Activated CD4-positive, alpha-beta T cell treated with anti-CD3 and anti-CD28 coated beads, Interleukin-2, amount 10 ng/mL, durations not matched to agents 7 days and 5 days (primary cell): ENCODE measurements at places on chromosomes 5 and 9. TPM values are rescaled to one million over a fixed set of nuclear protein-coding genes. Genes with fewer than 3 reads are reported as not detected.

PCDHGC4 gene
- total RNA-seq, result not detected

PCDHGA5 gene
- total RNA-seq, result 0.05 TPM

AFAP1L1 gene
- not detected for total RNA-seq

OTP gene
- not detected for total RNA-seq

IL5 gene
- total RNA-seq, result 0.33 TPM

SOX30 gene
- total RNA-seq, result not detected

CTXN3 gene
- total RNA-seq, result not detected

MAN2A1 gene
- total RNA-seq, result 45.9 TPM

ZBED3 gene
- total RNA-seq, result 0.47 TPM

GRCh38 chr5:129672006-129672405 is 75.9 kb upstream of the MINAR2 start:
- no peak for DNase-seq

GRCh38 chr9:78542491-78543181 is 245.7 kb downstream of the PSAT1 start:
- no peak for DNase-seq

DNA sequence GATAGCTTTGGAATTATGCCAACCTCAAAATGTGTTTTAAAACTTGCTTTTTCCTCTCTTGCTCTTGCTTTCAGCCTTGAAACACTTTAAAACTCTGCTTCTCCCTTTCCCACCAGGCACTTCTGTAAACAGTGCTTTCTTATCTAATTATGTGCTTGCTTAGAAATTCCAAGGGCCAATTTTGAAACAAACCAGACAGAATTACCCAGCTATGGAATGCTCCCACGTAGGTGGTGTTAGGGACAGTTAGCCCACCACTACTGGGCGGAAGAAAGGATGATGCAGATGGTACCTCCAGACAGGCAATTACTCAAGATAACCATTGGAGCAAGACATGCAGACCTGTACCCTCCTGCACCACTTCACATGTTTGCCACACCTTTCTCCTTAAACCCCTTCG is 523.0 kb upstream of the PTPRD start:
- DNase-seq, result no peak

DNA sequence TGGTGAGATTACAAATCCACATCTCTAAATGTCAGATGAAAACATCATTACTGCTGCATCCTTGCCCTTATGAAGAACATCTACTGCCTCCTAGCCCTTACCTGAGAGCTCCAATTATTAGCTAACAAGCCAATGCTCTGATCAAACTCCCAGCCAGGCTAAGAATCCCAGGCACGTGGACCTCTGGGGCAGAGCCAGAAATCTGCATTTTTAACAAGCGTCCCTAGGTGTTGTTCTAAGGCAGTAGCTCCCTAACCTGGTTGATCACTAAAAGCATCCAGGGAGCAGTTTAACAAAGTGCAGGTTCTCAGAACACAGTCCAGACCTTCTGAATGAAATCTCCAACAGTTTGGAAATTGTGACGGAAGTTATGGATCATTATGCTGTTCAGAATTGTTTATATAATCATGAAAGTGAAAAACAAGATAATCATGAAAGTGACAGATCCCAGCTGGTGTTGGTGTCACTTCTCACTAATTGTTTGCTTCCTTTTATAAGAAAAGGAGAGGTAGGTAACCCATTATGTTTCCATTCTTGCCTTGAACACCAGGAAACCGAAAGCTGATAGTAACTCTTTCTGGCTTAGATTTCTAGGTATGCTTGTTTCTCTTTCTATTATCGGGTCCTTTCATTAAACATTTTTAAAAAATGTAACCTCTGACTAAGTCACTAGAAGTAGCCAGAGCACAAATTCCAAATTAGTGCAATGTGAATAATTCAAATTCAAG is 216.5 kb upstream of the NR4A3 start:
- no peak for DNase-seq

GRCh38 chr5:83029912-83030311 is 47.3 kb downstream of the TMEM167A start:
- no peak for DNase-seq

GRCh38 chr9:124257070-124257843 is 492 bp upstream of the NEK6 start:
- DNase-seq, result no peak

- DNase-seq, result no peak
Observed at GRCh38 chr5:34599471-34600117, 56.5 kb upstream of the RAI14 start.

DNA sequence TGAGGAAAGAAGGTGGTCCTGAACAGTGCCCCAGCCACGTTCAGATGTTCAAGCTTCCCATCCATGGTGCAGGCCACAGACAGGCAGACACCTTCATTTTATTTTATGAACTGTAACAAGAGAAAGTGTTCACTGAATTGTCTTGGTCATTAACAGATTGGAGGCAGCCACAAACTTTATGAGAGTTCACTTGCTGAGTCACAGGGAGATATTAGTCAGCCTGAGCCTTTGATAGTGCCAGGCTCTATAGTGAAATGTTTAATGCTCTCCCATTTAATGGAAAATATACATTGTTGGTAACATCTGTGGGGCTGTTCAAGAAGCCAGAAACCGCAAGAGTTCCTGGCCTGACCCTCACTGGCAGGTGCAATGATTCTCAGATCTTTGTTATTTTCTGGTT is 237.0 kb downstream of the TENT4A start:
- no peak for DNase-seq

DNA sequence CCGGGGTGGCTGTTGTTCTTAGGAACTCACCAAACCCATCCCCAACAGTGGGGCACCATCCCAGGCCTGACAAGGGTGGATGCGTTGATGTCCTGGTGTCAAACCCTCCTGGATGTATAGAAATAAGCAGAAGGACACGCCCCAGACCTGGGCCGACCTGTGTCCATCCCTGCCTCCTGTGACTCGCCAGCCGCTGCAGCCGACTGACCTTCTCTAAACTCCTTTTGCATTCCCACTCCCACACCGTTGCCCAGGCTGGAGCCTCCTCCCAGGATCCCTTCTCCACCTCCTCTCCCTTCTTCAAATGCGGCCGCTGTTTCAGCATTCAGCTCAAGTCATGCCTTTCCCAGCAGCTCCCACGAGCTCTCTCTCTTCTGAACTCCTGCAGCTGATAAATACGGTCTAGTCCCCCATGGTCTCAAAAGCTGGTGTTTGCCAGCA is 213.2 kb upstream of the IER5L start:
- DNase-seq, result no peak

DNA sequence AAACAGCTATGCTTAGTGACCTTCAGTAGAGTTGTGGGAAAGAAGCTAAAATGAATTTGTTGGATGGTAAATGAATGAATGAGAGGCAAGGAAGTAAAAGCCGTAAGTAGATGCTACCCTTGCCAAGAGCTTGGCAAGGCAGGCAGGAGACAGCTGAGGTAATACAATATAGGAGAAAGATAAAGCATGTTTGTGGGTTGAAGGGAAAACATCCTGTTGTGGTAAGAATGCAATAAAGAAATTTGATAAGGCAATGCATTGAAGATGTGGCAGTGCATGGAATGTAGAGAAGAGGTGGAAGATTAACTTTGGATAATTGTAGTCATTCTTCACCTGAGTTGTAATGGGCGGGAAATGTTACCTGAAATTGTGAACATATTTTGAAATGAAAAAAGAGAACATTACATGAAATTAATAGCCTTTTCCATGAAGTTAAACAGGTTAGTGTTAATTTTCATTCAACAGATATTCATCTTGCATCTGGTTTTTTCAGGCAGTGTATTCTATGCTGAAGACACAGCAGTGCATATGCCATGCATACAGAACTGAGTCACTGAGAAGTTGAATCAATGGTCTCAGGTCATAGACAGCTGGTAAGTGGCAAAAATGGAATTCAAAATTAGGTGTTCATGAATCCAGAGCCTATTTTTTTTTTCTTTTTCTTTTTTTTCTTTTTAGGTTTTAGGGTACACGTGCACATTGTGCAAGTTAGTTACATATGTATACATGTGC is 43.4 kb upstream of the SPINK5 start:
- no peak for DNase-seq

GRCh38 chr5:109225716-109226625 is 183.8 kb downstream of the PJA2 start:
- DNase-seq, result no peak

GRCh38 chr9:94867842-94868312 is 141.4 kb downstream of the AOPEP start:
- DNase-seq, result no peak

GRCh38 chr9:70529833-70530232 is 115.4 kb upstream of the KLF9 start:
- DNase-seq, result no peak

DNA sequence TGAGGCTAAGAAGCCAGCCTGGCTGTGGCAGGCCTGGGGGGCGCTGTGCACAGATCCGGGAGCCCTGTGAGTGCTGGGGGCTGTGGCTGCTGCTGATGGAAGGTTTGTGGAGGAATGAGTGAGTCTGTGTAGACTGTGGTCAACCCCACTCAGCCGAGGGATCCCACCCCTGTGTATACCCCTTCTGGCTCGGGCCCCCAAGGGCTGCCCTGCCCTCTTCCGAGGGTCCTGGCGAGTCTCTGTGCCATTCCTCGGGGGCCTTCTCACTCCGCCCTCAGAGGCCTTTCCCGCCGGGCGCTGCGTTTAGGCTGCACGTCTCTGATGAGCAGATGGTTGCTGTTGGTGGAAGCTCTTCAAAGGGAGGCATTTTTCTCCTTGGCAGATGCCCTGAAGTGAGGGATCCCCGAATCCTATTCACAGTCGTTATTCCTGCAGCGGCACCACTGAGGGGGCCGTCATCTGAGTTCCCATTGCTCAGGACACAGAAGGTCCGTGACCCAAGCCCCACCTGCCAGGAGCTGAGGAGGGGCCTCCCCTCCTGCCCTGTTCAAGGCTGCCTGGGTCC is 94.1 kb downstream of the RXRA start:
- DNase-seq, result no peak

GRCh38 chr5:134124289-134125038 is 10.0 kb downstream of the TCF7 start:
- DNase-seq, result no peak

GRCh38 chr5:129972465-129973141 is 68.3 kb downstream of the CHSY3 start:
- no peak for DNase-seq

DNA sequence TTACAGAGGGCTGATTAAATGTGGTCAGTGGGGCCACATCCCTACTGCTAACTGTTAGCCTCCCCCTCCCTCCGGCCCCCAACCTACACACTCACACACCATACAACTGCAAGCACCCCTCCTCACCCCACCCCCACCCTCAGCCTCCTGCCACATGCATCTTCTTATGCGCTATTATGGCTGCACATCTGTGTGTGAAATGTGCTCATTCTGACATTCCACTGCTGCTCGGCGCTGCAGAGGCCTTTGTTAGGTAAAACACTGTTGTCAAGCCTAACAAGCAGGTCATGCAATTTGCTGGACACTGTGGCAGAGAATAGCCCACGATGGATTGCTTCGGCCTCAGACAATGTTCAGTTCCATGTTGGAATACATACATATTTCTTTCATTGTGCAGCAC is 173.6 kb downstream of the NR2F1-AS1 start:
- DNase-seq, result no peak

- DNase-seq, result no peak
Observed at GRCh38 chr5:74633695-74634094, 6.8 kb downstream of the ENC1 start.

DNA sequence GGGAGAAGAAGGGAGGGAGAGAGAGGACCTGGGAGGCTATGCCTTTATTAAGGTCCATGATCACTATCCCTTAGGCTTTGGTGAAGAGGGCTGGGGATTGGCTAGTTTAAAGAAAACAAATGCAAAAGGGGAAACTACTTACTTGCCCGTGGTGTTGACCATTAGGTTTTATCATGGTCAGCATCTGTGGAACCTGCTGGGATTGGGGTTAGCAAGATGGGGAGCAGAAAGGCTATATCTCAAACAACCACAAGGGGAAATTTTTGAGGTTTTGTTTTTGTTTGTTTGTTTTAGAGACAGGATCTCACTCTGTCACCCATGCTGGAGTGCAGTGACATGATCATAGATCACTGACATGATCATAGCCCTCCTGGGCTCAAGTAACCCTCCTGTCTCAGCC is 9.0 kb upstream of the RAD23B start:
- no peak for DNase-seq

- no peak for DNase-seq
Observed at GRCh38 chr9:21779397-21779796, 23.0 kb upstream of the MTAP start.

- no peak for DNase-seq
Observed at GRCh38 chr5:90446961-90447360, 27.6 kb downstream of the MBLAC2 start.

DNA sequence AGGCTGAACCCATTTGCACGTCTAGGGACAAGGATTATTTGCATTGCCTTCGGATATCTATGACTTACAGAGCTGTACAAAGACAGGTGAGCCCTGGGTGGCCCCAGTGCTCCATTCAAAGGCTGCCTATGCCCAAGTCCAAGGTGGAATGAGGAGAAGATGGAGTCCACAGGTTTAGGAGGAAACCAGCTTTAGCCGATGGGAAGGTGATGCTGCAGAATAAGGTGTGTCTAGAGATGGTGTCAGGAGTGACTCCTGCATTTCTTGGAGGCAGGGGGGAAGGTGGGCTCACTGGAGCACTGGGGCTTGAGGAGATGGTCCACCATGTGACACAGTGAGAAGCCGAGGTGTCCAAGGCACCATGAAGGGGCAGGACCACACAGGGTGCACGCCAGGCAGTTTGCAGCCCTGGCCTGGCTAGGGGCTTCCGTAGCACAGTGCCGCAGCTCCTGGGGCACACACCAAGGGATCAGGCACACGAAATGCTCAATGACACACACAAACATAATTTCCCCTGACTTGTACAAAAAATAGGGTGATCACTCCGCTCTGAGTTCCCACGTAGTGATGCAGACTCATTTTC is 32.1 kb downstream of the SEMA4D start:
- no peak for DNase-seq

- DNase-seq, result no peak
Observed at GRCh38 chr5:5363045-5363444, 59.4 kb upstream of the ICE1 start.

DNA sequence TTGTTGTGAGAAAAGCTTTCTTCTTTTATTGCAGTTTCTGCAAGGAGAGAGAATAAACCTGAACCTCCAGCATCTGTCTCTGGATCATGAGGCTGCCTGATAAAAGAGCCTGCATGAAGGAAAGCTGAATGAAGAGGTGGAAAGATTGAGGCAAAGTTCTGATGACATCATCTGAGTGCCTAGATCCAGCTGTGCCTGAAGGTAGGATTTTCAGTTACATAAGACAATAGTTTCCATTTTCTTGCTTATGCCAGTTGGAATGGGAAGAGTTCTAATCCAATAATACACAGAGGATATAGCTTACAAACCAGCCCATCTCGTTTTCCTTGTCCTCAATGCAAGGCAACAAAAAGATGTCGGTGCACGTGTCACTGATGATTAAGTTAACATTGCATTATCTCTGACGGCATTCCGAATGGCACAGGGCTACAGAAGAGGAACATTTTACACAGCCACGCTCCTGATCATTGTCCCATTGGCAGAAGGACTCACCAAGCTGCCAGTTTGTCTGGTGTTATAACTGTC is 105.5 kb upstream of the ERCC6L2 start:
- no peak for DNase-seq
